Hippocampal formation (tissue), 2 donors: ENCODE measurements at places on chromosomes 6 and 20.

DNA sequence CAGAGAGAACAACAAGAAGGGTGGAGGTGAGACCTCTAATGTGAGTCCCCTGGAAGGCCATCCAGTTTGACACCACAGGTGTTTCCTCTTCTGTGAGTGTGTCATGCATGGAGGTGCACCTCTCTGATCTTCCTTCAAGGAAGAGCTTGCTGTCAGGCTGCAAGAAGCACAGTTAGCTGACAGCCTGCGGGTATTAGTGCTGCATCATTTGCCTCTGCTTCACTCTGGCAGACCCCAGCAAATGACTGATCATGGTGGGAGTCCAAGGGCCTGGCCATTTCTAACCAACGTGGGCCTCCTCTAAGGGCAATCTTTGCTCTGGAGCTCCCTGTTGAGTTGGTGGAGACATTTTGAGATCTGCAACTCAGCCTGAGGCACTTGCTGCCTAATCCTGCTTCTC is 206.3 kb downstream of the EPHA7 start:
- DNase-seq, result no peak

- DNase-seq, result no peak
Measured at GRCh38 chr6:135283926-135284325, 102.8 kb downstream of the MYB start.

DNA sequence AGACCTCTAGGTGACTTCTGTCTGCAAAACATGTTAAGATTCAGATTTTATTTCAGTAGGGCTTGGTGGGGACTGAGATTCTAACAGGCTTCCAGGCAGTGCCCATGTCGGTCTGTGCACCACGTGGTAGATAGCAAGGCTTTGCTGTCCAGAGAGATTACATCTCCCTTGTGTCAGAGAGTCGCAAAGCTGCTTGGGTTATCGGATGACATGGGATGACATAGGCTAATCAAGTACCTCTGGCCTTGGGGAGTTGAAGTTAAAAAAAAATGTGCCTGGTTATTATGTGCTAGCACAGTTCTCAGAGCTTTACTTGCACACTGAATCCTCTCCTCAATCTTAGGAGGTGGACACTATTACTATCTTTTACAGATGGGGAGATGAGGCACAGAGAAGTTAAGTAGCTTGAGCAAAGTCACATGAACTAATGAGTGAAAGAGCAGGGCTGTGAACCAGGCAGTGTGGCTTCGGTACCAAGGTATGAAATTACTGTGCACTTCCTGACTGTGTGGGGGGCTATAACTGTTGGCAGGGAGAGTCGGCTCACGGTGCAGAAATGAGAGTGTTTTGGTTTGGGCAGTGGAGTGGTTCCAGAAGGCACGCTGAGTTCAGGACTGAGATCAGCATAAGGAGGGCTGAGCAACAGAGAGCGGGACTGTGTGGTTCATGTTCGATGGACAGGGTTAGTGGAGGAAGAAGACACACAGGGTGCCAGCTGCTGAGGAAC is 41.1 kb downstream of the FARS2 start:
- no peak for DNase-seq

DNA sequence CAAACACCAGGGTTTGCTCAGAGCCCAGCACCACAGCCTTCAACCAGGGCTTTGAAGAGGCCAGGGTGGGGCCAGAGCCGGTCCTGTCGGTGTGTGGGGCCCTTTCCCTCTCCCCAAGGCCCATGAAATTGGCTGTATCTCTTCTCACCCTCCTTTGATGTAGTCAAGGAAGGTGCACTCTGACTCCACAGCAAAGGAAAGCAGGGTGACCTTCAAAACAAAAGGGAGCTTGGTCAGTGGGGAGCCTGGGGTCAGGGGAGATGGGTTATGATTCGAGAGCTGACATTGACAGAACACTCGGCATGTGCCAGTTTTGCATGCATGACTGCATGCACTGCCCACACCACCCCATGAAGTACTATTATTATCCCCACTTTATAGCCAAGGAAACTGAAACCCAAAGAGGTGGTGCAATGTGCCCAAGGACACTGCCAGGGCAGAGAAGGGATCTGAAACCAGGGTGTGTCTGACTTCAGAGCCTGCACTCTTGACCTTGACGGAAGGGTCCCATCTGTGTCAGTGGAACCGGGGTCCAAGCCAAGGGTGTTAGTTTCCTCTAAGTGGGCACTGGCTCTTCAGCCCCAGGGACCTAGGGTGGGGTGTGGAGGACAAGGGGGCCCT is 55.4 kb downstream of the RAB44 start:
- no peak for DNase-seq

DNA sequence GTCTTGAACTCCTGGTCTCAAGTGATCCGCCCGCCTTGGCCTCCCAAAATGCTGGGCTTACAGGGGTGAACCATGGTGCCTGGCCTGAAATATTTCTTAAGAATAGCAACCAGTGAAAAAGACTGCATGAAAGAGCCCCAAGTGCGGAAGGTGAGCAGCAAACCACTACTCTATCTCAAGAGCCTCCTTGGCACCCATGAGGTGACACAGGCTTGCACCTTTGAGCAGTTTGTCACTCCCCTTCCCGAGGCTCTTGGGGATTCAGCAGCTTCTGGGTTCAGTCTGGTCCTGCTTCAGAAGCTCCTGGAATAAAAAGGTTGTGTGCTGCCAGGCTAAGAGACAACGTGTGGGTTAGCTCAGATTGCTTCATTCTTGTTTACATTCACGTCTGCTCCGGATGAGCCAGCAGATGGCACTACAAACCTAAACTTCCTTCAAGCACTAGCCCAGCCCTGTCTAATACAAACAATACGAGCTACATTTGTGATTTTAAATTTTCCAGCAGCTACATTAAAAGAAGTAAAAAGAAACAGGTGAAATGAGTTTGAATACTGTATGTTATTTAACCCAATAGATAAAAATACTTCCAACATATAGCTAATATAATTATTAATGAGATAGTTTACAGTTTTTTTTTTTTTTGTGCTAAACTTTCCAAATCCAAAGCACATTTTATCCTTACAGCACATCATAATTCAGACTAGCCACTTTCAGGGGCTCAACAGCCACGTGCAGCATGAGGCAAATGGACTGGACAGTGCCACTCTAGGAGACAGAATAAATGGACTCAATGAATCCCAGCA is 46.2 kb downstream of the GJA10 start:
- DNase-seq, result peak; percentile 91

GRCh38 chr6:144667532-144668503 is 382.7 kb downstream of the UTRN start:
- no peak for DNase-seq

GRCh38 chr6:4039348-4039747 is 39.6 kb downstream of the FAM217A start:
- no peak for DNase-seq

GRCh38 chr6:89862273-89862672 is 32.0 kb upstream of the GJA10 start:
- DNase-seq, result no peak

DNA sequence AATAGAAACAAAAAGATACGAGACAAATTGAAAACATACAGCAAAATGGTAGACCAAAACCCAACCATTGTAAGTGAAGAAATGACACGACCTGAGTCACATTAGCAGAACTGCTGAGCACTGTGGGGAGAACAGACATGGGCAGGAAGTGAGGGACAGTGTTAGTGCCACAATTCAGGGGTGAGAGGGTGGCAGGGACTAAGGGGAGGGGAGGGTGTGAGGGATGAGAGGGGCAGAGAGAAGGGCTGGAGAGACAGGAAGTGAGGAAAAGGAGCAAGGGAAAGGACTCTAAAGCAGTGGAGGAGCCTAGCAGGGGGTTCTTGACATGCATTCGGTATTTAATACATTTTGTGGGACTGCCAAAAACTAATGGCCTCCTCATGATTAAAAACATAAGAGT is 45.0 kb upstream of the TRIM26 start:
- no peak for DNase-seq

DNA sequence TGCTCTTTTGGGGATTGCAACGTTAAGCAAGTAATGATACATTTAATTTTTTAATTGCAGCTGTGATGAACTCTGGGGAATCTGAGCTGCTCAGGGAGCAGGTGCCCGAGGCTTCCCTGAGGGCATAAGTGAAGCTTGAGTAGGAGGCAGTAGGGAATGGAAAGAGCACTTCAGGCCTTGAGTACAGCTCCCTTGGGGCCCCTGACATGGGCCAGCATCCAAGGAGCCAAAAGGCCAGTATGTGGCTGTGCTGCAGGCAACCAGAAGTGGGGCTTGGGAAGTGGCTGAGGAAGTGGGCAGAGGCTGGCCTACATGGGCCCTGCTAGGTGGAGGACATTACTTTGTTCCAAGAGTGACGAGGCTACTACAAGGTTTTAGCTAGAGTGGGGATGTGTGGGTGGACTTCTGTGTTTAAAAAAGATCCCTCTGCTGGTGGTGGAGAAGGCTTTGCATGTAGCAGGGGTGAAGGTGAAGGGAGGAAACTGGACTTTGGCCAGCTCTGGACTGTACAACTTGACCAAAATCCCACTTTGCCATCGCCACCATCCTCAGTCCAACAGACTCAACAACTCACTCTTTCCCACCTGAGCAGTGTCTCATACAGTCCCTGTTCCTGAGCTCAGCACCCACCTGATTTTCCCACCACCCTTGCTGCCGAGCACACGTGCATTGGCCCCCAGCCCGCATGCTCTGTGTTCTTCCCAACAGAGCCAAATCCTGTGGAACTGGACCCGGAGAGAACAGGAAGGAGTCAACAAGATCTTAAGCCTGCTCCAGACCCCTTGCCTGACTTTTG is 10.9 kb upstream of the ZNF831 start:
- DNase-seq, result no peak

GRCh38 chr6:147664092-147664491 is 155.6 kb downstream of the SAMD5 start:
- DNase-seq, result no peak

GRCh38 chr6:39929733-39930461 is 4.4 kb downstream of the MOCS1 start:
- no peak for DNase-seq

- DNase-seq, result no peak
Measured at GRCh38 chr6:169962604-169963469, 211.4 kb downstream of the ERMARD start.

DNA sequence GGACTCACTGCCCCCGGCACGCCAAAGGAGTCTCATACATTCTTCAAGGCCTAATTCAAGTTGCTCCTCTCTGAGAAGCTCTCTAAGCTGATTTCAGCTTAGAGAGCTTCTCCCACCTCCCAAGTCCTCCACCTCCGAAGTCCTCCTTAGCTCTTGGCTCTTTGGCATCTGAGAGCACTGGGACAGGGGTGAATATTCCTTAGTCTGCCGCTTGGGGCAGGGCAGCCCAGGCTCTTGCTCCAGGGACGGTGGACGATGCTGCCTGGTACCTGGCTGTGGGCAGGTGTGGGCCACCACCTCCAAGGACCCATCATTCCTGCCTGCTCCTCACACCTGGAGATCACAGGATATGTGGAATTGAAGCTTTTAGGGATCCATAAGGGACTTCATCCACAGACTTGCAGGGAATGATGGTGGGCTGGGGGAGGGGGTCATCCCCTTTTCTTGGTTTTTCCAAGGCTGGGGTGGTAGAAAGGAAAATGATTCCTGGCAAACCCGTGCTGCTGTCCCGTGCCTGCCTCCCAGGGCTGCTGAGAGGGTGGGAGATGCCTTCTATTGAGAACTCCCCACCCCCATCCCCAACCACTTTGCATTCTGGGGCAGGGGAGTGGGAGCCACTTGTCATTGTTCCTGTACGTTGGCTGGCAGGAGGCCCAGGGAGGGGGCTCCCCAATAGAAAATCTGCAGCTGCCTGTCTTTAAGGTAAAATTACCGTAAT is 57.4 kb downstream of the ARHGAP40 start:
- no peak for DNase-seq

DNA sequence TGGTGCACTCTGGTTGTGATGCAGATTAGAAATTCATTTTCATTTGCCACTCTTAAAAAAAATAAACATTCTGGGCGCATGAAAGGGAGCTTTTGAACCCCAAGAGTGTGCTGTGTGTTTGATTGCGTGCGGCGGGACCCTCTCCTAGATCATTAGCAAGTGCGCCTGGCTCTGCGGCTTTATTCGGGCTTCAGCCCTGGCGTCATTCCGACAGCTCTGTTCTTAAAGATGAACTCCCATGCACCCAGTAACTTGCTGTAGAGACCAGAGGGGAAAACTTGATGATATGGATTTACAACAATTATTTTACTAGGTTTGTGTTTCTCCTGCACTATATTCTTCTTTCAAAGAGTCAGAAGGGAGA is 48.9 kb upstream of the ARMC2 start:
- DNase-seq, result no peak

DNA sequence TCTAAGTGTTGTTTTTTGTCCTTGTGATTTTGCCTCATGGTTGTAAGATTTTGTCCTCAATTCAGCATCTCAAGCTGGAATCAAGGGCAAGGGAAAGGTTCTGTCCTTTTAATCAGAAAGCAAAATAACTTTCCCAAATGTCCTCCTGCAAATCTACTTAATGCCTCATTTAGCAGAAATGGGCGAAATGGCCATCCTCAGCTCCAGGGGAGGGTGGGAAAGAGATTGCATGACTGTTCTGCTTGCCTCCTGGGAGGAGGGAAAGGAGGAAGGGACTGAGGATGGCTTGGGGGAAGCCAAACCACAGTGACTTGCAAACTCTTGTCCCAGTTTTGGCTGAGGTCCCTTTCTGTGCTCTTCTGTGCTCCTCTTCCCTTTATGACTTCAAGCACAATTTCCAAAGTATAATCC is 43.4 kb downstream of the TNFAIP3 start:
- no peak for DNase-seq

DNA sequence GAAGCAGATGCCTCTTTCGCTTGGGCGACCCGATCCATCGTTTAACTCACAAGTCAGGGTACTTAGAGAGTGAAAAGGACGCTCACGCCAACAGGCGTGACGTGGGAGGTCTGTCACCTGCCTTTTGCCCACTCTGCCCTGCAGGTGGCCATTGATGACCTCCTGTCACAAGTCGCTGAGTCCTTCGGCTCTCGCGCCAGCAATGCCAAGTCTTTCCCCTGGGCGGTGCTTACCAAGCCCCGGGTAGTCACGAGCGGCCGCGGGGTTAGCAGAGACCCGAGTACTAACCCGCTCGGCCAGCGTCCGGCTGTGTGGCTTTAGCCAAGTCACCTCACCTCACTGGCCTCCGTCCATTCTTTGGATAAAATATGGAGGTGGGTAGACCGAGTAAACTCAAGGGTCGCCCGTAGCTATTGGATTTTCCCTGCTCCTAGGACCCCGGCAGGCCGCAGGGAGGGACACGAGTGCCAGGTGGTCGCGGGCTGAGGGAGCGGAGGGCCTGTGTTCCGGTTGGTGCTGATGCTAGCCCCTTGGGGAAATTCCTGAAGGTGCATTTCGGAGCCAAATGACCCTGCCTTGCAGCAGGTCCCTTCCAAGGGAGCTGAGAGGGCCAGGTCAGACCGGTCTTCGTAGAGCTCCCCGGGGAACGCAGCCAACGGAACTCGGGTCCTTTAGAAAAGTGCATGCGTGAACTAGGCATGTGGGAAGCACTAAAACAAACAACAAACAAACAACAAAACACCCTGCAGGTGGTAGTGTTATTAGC is 668 bp downstream of the PKIB start:
- DNase-seq, result no peak

- DNase-seq, result no peak
Measured at GRCh38 chr6:88547768-88548167, 381.6 kb upstream of the CNR1 start.

GRCh38 chr6:163489584-163489983 is 75.1 kb downstream of the QKI start:
- DNase-seq, result no peak
